Skin of body (tissue), 3 donors: ENCODE measurements at places on chromosomes 3 and 15. TPM values are rescaled to one million over a fixed set of nuclear protein-coding genes. Genes with fewer than 3 reads are reported as not detected.

Gene RBP2
- total RNA-seq = not detected

DNA sequence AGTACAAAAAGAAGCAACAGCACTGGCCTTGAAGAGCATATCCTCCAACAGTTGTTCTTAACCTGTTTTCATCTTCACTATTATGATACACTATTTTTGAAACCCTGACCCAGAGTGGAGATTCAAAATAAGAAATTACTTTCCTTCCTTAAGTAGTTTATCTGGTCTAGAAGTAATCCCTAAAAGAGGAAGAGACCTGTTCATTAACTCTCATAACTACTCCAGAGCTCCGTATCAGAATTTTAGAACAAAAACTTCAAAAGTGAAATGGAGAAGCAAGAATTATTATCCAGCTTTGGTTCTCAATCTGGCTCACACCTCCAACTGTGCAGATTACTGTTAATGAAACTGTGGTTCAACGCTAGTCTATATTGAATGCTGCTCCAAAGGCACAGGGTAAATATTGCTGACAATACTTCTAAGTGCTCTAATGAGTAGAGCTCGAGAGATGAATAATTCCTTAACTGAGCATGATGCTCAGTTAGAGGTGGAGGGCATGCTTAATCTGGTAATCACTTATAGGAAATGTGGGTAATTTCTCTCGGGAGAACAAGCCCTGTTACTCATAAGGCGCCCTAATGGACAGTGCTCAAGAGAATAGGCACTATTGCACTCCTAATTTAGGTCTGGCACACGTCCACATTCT lies 5.2 kb downstream of the LCMT2 start:
- no peak for DNase-seq

GRCh38 chr15:68407886-68408881 lies 23.8 kb downstream of the ITGA11 start:
- DNase-seq = no peak

DNA sequence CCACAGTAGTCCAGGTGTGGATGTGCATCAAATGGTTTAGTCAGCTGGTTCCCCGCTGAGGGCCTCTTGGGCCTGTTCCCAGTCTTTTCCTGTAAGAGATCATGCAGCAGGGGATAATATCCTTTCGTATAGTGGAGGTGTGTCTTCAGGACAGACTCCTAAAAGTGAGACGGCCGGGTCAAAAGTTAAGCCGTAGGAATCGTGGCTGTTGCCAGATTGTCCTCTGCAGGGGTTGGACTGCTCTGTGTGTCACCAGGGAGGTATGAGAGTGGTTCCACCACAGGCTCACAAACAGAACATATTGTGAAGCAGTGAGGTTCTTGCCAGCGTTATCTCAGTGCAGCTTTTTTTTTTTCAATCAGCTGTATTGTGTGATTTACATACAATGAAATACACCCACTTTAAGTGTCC lies 95.0 kb downstream of the VGLL4 start:
- peak; percentile 22 for DNase-seq

DNA sequence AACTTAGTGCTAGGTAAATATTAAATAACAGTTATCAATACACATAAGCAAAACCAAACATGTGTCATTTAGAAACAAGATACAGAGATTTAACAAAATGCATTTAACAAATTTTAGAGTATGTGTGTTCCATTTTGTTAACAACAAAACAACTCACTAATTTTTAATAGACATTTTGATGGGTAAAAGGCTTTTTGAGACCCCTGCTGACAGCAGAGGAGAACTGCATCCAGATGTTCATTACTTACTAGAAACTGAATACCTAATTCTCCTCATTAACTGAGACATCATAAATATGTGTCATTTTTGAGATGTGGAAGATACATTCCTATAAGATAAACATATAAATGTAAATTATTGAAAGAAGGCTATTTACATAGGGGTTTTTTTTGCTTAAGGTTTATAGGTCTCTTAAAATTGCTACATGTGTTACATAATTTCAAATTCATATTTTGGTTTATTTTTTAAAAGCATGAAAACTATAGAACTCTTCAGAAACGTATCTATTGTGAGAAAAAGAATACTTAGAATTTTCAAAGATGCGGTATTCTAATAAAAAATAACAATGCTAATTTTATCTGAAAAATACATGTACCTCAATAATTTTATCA lies 1009.8 kb downstream of the TUSC7 start:
- no peak for DNase-seq

Gene COX17
- total RNA-seq = 20.2 TPM

Gene LRRK1
- total RNA-seq = 10.8 TPM

DNA sequence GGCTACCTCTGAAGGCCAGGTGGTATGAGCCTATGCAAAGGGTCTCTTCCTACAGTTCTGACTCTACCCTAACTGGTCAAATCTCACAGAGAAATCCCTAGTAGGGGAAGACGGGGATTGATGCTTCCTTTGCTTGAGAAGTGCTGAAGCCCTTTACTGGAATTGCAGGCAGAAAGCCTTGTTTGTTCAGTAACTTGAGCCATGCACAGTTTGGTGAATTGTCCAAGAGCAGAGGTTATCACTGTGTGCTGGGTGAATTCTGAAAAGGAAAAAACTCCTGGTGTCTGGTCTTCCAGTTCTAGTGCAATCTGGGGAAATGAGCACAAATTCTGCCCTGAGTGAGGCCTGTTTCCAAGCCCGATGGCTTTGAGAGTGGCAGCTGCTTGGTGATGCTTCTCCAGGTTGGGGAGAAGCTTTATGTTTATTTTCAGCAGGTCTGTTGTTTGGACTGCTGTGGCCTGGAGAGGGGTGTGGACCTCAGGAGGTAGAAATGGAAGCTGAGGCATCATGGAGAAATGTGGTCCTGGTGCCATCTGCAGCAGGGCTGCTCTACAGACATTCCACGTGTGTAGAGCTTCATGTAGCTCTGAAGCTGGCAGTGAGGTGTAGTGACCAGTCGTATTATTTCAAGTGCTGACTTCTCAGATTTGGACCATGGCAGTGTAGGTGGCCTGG lies 60.9 kb downstream of the ARNT2 start:
- DNase-seq = no peak

Gene ZNF660
- total RNA-seq = 4.1 TPM

GRCh38 chr3:164737174-164737573 lies 341.1 kb downstream of the SI start:
- no peak for DNase-seq

Gene GOLGA6D
- total RNA-seq = 0.30 TPM

- no peak for DNase-seq
Observed at GRCh38 chr3:166575161-166575560, 737.9 kb upstream of the BCHE start.

GRCh38 chr15:94620632-94621031 lies 389.3 kb downstream of the MCTP2 start:
- DNase-seq = no peak

DNA sequence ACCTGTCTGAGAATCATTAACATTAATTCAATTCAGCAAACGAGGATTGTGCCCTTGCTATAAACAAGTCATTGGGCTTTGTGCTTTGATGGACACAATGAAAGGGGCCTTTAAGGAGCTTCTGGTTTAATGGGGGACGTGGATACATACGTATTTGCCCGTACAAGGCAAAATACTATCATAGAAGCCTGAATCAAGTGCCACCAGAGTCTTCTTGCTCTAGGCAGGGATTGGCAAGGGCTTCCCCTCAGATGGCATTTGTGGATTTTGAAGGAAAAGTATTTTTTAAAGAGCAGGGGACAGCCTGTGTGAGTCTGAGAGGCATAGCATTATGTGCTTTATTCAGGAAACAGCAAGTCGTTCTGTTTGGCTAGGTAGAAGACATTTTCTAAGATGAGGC lies 83.7 kb upstream of the NEDD4 start:
- DNase-seq = no peak

DNA sequence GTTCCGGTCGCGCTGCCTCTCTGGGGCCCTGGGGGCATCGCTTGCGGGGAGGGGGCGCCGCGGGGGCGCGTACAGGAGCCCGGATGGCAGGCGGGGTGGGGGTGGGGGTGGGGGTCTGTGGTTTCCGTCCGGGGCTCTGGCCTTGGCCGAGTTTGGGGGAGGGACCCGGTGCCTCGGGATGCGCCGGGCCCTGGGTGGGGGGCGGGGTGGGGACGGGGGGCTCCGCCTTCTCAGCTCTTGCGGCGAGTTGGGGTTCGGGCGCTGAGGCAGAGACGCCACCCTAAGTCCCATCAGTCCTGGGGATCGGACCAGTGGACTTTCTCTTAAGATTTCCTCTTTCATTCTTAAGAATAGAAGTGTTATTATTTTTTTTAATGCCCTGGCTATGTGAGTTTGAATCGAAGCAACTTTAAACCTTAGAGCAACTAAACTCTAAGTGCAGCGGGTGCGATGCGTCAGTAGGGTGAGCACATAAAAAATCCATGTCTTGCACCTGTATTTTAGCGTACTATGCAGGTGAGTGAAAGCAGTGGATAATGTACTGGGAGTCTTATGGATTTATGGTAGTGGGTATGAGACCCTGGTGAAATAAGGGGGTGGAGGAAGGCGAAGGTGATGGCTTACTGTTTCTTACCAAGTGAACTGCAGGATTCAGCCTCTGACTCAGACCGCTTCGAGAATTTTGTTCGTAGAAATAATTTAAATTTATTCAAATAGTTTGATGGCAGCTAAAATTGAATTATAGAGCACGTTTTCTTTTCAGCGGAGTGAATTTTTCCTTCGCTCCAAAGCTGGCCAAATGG lies 762 bp downstream of the CTNNB1 start:
- peak; percentile 21 for DNase-seq

Gene FANCD2OS
- not detected for total RNA-seq

DNA sequence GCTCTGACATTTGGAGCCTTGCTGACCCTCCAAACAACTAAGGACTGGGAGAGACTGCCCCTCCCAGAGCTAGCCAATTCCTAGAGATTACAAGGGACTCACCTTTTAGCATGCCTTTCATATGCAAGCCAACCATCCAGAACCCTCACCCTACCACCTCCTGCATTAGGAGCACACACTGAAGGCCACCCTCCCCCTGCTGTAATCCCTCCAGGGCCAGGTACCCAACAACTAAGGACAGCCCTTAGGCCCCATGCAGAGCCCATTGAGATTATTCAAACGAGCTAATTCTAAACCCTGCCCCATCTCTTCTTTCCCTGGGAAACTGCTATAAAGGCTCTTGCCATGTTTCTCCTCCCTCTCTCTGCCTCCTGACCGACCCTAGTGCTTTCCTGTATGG lies 352.6 kb downstream of the ERC2 start:
- DNase-seq = no peak

DNA sequence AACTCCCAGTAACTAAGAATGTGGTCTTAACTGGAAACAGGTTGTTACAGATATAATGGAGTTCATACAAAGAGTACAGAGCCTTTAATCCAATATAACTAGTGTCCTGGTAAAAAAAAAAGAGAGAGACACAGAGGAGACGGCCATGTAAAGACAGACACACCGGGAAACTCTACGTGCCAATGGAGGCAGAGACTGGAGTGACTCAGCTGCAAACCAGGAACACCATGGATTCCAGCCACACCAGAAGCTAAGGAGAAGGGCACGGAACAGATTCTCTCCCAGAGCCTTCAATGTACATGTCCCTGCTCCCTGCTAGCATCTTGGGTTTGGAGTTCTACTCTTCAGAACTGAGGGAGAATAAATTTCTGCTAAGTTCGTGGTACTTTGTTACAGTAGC lies 4.5 kb downstream of the RNF168 start:
- DNase-seq = no peak

Gene TARS3
- total RNA-seq = 15.6 TPM

DNA sequence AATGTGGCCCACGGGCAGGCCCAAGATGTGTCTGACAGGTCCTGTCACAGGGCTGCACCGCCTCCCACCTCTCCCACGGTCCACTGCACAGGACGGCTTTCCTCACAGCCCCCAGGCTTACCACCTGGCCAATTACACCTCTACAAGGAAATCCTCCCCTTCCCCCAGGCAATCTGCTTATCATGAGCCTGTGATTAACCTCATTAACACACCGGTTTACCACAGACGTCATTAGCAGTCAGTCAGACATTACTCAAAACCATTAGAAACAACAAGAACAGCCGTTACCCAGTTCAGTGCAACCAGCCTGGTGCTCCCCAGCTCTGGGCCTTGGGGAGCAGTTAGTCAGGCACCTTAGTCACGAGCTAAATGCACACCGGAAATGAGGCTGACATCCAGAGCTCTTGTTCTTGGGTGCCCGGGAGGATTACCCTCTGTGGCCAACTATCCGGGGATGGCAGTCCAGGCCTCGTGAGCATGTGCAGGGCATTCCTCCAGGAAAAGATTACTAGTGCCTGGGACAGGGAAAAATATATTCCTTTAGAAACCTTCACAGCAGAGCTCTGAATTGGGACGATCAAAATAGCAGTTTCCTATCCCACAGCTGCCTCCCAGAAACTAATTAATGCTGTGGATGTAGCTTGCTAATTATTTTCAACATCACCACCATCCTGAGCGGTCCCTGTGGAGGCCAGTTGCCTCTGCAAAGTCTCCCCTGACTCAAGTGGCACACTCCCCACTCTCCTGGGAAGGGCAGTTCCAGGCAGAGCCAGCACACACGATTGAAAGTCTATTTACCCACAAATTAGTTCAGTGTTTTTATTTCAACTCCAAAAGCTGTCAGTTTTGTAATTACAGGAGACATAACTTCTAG lies 117.4 kb upstream of the ZBED2 start:
- no peak for DNase-seq

DNA sequence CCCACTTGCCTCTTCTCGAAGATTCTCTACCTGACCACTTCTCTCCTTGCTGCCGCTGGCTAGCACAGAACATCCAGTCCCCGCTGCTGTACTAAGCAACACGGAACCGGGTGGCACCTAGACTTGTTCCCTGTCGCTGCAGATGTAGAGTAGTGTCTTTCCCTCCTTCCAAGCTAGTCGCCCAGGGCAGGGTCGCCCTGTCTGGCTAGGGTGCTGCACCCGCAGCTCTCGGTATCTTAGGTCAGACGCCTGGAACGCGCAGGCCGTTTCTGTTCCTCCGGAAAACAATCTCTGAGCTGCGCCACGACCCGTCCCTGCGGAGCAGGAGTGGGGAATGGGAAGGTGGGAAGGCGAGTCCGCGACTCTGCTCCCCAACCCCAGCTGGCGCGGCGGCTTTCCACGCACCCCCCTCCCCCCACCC lies 758 bp upstream of the SNX33 start:
- DNase-seq = no peak

DNA sequence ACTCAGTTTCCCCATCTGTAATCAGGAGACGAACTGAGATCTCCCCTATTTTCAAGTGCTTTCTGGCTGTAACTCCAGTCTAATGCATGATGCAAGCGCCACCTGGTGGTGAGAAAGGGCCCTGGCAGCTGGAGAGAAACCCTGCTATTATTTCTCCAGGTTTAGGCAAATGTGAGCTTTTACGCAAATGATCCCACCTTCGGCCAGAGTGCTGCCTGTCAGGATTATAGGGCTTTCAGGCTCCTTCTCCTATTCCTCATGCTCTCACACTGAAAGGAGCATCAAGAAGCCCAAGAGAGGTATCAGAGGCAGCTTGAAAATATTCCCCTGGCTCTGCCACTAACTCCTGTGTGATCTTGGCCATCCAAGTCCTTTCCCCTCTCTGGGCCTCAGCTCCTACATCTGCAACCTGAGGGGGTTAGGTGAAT lies 93.9 kb upstream of the RASGRF1 start:
- peak; percentile 10 for DNase-seq

Gene MCTP2
- 14.2 TPM for total RNA-seq

Gene GALNT15
- 2.5 TPM for total RNA-seq
